ENCODE measurements at places on chromosomes 13 and 19.

DNA sequence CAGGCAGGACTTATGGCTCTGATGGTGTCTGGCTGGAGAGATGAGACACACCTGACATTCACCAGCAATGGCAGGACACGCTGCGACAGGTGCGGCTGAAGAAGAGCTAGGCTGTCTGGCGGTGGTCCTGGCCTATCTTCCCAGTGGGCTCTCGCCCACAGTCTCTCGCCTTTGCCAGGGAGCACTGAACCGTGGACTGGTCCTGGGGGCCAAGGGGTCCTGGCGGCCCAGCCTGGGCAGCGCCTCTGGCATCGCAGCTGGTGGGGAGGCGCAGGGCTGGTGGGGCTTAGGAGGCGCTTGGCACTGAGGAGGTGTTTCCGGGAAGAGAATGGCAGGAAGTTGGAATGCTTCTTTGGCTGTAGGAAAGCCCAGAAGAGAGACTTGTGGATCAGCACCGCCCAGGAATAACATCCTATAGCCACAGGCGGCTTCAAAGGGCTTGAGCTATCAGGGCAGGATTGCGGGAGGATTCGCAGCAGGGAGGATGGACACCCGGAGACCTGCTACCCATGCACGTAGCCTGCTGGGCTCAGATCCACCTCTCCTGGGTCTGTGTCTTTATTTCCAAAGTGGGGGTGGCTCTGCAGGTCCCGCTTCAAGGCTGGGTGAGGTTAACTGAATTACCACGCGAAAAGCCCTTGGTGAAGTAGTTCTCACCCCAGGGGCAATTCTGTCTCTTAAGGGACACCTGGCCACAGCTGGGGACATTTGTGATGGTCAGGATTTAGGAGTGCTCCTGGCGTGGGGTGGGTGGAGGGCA is 14.6 kb downstream of the KDM4B start:
- DNase-seq = no peak

- no peak for DNase-seq
Observed at GRCh38 chr13:103941506-103942140, 875.4 kb upstream of the SLC10A2 start.

DNA sequence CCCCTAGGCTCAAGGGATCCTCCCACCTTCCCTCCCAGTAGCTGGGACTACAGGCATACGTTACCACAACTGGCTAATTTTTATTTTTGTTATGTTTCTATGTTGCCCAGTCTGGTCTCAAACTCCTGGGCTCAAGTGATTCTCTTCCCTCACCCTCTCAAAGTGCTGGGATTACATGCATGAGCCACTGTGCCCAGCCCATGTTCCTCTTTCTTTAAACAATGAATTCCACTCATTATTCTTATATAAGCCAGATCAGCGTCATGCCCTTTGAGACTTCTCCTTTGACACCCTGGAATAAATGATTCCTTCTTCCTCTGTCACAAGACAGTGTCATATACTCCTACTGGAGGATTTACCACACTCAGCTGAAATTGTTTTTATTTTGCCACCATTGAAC is 519.9 kb upstream of the SPRY2 start:
- DNase-seq = no peak

GRCh38 chr19:38861368-38861767 is 11.6 kb upstream of the HNRNPL start:
- no peak for DNase-seq

GRCh38 chr19:46428239-46429135 is at the start of gene PNMA8C:
Gene PNMA8C, minus strand, starts transcription at chr19:46428936. Its CDS starts 577 bp downstream, at chr19:46428359.
- peak; percentile 48 for DNase-seq

DNA sequence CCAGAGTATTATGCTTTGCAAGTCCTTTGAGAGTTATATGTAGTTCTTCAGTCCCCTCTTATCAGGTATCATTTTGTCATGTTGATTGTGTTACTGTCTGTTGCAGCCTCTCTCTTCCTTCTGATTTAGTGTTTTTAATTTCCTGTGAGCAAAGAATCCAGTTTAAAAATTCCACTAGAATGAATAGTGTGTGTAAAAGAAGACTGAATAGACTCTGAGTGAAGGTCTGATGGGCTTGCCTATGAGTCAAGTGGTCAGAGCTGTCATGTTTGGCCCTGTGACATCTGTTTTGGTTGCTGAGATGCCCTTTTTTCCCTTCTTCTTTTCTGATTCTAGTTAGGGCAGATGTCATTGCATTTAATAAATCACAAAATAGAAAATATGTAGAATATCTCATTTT is 23.3 kb upstream of the KCTD4 start:
- peak; percentile 60 for DNase-seq

GRCh38 chr13:109769275-109769674 is 17.1 kb downstream of the IRS2 start:
- DNase-seq = no peak

DNA sequence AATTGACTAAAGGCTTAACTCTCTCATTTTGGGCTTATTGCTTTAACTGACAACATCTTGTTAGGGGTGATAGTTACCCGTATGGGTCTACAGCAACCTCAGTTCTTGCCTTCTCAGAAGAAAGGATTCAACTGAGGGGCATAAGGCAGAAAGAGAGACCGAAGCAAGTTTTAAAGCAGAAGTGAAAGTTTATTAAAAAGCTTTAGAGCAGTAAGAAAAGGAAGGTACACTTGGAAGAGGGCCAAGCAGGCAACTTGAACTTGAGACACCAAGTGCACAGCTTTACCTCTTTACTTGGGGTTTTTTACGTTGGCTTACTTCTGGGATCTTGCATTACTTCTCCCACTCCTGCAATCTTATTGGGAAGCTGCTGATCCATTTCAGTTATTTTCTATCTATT is 246.9 kb upstream of the PRR20A start:
- DNase-seq = no peak

- DNase-seq = no peak
Observed at GRCh38 chr19:10952809-10953208, 8.0 kb upstream of the SMARCA4 start.

DNA sequence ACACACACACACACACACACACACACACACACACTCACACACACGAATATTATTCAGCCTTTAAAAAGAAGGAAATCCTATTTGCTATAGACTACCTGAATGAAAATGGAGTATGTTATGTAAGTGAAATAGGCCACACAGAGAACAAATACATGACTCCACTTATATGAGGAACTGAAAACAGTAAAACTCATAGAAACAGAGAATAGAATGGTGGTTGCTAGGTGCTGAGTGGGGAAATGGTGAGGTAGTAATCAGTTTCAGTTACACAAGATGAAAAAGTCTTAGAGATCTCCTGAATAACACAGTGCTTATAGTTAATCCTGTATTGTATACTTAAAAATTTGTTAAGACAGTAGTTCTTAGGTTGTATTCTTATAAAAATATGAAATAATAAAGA is 8.2 kb downstream of the ZNF677 start:
- DNase-seq = no peak

- no peak for DNase-seq
Observed at GRCh38 chr13:81778350-81778749, 1437.4 kb upstream of the SPRY2 start.
